ENCODE measurements at places on chromosomes 5 and 9. TPM values are rescaled to one million over a fixed set of nuclear protein-coding genes. Genes with fewer than 3 reads are reported as not detected.

DNA sequence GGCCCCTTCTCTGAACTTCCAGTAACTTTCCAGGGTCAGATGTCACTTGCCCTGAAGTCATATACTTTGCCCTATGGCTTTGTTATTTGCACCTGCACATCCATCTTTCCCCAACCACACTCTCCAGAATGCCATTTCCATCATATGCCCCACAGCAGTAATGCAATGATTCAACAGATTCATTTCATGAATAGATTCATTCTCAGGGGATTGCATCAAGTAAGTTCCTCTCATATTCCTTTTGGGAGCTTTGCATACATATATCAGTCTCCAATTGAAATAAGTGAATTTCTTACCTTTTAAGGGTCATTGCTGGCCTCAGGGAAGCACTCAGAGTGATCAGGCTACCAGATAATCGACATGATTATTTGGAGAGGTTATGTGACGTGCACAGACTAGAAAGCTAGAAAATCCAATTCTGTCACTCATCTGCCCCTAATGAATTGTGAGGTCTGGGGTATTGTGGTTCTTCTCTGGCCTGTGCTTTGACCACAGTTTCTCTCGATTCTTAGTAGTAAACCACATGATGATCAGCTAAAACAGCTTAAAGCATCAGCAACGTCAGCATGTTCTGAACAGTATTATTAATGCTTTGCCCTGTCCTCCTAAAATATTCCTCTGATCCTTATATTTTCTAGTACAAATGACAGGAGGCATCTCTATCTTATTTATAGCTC lies 179.9 kb downstream of the ATPSCKMT start:
- no peak for DNase-seq

The MYMK gene
- not detected for total RNA-seq

GRCh38 chr5:177495243-177496060 lies 2.0 kb downstream of the PDLIM7 start:
- DNase-seq = peak; percentile 71

The PFN3 gene
- not detected for total RNA-seq

DNA sequence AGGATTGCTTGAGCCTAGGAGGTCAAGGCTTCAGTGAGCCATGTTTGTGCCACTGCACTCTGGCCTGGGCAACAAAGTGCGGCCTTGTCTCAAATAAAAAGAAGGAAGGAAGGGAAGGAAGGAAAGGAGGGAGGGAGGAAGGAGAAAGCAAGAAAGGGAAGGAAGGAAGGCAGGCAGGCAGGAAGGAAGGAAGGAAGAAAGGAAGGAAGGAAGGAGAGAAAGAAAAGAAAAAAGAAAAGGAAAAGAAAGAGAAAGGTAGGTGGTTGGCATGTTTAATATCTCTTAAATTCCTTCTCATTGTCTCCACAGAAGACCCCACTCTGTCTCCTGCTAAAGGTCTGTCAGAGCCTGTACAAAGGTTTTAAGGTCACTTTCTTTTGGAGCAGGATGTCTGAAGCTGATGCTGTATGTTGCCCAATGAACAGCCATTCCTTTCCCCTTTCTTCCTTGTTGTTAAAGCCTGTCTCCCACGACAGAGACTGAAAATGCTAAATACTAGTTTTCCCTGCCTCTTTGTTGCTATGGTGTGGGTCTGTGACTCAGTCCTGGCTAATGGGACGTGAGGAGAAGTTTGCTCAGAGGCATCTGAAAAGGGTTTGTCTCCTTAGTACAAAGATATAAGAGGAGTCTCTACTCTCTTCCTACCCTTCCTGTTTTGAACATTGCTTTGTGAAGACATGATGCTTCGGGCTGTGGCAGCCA lies 213.3 kb downstream of the PCSK1 start:
- no peak for DNase-seq

GRCh38 chr9:131012396-131012917 lies 3.5 kb downstream of the LAMC3 start:
- DNase-seq = no peak

DNA sequence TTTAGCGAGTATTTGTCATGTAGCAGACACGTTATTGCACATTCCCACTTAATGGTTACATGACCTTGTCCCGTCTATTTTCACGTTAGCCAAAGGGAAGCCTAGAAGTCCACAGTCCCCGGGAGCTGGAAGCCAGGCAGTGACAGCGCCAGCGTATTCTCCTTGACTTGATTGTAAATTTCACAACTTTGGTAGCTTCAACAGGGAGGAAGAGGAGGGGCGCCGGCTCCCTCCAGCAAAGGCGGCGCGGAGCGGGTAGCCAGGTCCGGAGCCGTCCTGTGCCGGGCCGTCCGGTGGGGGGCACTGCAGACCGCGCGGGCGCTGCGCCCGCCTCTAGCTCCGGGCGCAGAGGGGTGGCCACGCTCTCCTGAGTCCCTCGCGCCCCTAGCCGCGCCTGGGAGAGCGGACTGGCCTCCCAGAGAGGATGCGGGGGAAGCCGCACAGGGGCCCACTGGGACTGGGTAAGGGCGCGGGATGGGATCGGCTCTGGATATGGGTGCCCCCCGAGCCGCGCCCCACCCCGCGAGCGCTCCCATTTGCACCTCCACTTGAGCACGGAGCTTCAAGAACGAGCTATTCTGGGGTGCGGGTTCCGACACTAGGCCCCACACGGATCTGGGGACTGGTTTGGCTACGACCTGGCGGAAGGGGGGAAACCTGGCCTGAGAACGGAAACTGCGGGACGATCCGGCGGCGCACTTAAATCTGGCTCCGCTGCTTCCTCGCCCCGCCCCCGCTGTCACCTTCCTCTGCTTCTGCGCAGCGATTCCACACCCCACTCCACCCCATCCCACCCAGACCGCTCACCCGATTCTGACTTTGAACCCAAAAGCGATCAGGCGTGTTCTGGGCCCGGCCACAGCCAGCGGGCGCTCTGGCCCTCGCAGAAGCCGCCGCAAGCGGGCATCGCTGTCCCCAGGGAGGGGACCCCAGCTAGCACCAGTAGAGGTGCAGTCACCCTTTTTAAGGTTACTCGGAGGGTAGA lies 23.8 kb downstream of the KLF4 start:
- peak; percentile 67 for DNase-seq

DNA sequence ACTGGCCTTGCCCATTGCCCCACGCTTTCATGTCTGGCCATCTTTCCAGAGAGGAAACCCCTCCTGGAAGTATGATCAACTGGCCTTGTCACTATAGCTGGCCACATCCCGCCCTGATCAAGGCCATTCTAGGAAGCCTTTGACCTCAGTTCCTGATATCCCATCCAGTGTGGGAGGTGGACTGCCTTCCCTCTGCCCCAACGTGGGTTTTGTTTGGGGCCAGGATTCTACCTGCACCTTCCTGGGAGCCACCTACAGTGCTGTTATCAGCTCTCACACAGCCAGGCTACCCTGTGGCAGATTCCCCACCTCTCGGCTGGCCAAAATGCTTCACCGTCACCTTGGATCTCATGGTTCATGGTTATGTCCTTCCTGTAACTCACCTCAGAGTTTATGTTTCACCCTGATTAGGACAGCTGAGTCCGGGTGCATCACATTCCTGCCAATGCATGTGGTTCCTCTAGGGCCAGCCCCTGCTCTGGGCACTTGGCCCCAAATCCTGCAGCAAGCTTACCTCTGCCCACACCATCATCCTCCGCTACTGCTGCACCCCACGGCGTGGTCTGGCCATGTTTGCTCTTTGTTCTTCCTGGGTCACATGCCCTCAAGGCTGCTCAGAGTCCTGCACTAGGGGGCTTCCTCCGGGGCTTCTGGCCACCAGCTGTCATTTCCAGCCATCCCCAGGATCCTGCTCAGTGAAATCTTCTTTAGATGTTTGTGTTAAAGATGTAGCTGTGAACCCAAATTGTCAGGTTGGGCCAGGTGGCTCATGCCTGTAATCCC lies 24.2 kb upstream of the S1PR3 start:
- no peak for DNase-seq

DNA sequence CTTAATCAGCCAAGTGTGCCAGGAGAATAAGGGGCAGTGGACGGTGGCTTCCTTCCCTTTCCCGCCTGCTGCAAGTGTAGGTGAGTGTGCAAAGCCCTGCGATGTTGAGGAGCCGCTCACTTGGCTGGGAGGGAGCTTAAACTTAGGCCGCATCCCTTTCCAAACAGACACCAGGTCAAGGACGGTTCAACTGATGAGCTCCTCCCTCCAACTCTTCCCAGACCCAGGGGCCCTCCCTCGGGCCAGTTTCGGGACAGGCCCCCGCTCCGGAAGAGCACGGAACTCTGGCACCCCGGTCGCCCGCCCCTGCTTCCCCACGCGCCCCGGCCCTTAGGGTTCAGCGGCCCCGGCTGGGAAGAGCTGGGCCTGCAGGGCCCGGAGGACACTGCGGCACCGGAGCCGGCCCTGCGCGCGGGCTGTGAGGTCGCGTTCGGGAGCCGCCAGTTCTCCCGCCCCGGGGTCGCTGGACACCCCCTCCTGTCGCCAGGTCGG lies 481 bp downstream of the MRPL36 start:
- DNase-seq = no peak

- DNase-seq = no peak
Measured at GRCh38 chr9:4152876-4153275, 147.0 kb downstream of the GLIS3 start.
